A549 treated with Mapracorat at 1 μM for 4 hours (cell line): ENCODE measurements at places on chromosomes 16 and 17. TPM values are rescaled to one million over a fixed set of nuclear protein-coding genes. Genes with fewer than 3 reads are reported as not detected.

The LPO gene
- not detected in 5 replicates for total RNA-seq

The UNC13D gene
- 2.8 to 6.6 TPM (median 6.2 TPM) in 5 replicates for total RNA-seq

The DHX8 gene
- 39.2 to 44.2 TPM (median 41.1 TPM) in 5 replicates for total RNA-seq

The EVI2B gene
- total RNA-seq: 0.07 to 0.08 TPM in 2 of 5 replicates, not detected in the others

The MAZ gene
- 155 to 174 TPM (median 166 TPM) in 5 replicates for total RNA-seq

The KIF18B gene
- total RNA-seq: 27.3 to 41.2 TPM (median 39.2 TPM) in 5 replicates

The JUP gene
- 85.1 to 127 TPM (median 113 TPM) in 5 replicates for total RNA-seq

The MT3 gene
- 0.29 to 0.64 TPM (median 0.48 TPM) in 3 of 5 replicates, not detected in the others for total RNA-seq

The GRAPL gene
- 0.22 TPM in 1 of 5 replicates, not detected in the others for total RNA-seq

The EPN3 gene
- 0.13 to 0.29 TPM (median 0.19 TPM) in 5 replicates for total RNA-seq

The FADS6 gene
- not detected in 5 replicates for total RNA-seq

The DPEP3 gene
- not detected in 5 replicates for total RNA-seq

The SLC13A2 gene
- total RNA-seq: 0.12 to 0.19 TPM (median 0.17 TPM) in 4 of 5 replicates, not detected in the other

The TBC1D3C gene
- not detected in 5 replicates for total RNA-seq

The RNF167 gene
- 98.8 to 148 TPM (median 117 TPM) in 5 replicates for total RNA-seq

The KIF22 gene
- total RNA-seq: 76.8 to 99.2 TPM (median 89.0 TPM) in 5 replicates

The TBX4 gene
- 0.23 to 0.36 TPM (median 0.30 TPM) in 5 replicates for total RNA-seq

The SMG6 gene
- 20.1 to 27.2 TPM (median 22.9 TPM) in 5 replicates for total RNA-seq

The TPSAB1 gene
- total RNA-seq: 0.15 TPM in 1 of 5 replicates, not detected in the others

The TBC1D3H gene
- total RNA-seq: not detected in 5 replicates

The MBTD1 gene
- 4.3 to 5.8 TPM (median 5.7 TPM) in 5 replicates for total RNA-seq

The HOXB5 gene
- total RNA-seq: 1.4 to 2.8 TPM (median 2.6 TPM) in 5 replicates

The TOX3 gene
- 0.11 to 0.42 TPM (median 0.27 TPM) in 5 replicates for total RNA-seq

The DLX3 gene
- 0.07 to 0.21 TPM (median 0.10 TPM) in 4 of 5 replicates, not detected in the other for total RNA-seq

The MYBBP1A gene
- 86.4 to 111 TPM (median 102 TPM) in 5 replicates for total RNA-seq

The HEATR9 gene
- not detected in 5 replicates for total RNA-seq

The TMC5 gene
- total RNA-seq: 4.8 to 7.3 TPM (median 5.3 TPM) in 5 replicates

The AP2B1 gene
- 120 to 149 TPM (median 133 TPM) in 5 replicates for total RNA-seq

The ACSM3 gene
- total RNA-seq: 3.6 to 5.1 TPM (median 4.3 TPM) in 5 replicates

The AIPL1 gene
- not detected in 5 replicates for total RNA-seq
